NCI-H146 (cell line): ENCODE measurements at places on chromosomes 4 and X.
A peak's percentile ranks its signal among the peaks of the same experiment; 100 is the strongest.

- DNase-seq, result no peak
These were observed 151.6 kb upstream of the TAPT1 start for GRCh38 chr4:16377887-16378286.

GRCh38 chr4:156875704-156876103 is 95.9 kb downstream of the PDGFC start:
- DNase-seq, result no peak

DNA sequence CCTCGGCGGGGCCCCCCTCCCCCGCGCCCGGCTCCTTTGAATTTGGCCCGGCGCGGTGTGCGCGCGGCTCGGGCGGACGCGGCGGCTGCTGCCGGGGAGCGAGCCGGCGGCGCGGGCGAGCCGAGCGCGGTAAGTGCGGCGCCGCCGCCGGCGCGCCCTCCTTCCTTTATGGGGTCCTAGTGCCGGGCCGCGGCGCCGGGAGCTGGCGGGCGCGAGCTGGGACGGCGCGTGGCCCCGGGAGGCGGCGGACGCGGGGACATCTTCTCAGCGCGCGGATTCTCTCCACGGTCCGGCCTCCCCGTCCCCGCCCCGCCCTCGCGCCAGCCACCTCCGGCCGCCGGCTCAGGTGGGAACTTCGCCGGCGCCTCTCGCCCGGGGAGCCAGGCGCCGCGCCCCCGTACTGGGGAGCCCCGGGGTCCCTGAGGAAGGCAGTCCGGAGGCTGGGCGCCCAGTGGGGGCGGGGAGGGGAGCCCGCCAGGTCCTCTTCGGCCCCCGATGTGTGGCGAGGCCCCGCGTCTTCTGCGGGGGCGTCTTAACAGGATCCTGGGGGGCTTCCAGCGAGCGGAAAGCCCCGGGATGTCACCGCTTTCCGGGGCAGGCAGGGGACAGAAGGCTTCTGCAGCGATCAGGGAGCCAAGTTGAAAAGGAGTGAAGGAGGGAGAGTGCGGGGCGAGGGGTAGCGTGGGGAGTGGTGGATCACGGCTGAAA is 98.4 kb upstream of the TENM3 start:
- peak; percentile 86 for DNase-seq

DNA sequence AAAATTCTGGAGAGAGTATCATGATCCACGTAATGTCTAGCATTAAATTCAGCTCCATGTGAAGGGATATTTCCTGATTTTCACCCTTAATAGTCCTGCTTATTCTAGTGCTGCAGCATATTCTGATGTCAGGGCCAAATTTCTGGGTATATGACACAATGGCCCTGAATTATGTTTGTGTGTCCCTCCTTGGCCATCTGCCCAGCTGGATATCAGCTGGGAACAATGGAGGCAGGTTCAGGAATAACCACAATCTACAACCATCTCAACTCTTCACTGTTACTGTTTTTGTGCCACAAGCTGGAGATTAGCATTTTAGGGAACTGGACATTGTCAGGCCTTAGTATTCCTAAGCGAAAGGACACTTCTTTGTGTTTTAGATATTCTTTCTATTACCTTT is 3.5 kb downstream of the GLRB start:
- DNase-seq, result no peak

DNA sequence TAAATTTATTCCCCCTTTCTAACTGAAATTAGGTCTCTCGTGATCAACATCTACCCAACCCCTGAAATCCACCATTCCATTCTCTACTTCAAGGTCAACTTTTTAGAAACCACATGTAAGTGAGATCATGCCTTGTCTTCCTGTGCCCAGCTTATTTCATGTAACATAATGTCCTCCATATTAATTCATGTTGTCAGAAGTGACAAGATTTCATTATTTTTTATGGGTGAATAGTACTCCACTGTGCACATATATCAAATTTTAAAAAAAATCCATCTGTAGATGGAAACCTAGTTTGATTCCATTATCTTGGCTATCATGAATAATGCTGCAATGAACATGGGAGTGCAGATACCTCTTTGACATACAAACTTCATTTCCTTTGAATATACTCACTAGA is 1.5 kb downstream of the PPID start:
- no peak for DNase-seq

GRCh38 chr4:102299354-102300107 is 45.8 kb downstream of the SLC39A8 start:
- peak; percentile 1 for DNase-seq
